ENCODE measurements at places on chromosomes 2 and 18.
A peak's percentile ranks its signal among the peaks of the same experiment; 100 is the strongest.

DNA sequence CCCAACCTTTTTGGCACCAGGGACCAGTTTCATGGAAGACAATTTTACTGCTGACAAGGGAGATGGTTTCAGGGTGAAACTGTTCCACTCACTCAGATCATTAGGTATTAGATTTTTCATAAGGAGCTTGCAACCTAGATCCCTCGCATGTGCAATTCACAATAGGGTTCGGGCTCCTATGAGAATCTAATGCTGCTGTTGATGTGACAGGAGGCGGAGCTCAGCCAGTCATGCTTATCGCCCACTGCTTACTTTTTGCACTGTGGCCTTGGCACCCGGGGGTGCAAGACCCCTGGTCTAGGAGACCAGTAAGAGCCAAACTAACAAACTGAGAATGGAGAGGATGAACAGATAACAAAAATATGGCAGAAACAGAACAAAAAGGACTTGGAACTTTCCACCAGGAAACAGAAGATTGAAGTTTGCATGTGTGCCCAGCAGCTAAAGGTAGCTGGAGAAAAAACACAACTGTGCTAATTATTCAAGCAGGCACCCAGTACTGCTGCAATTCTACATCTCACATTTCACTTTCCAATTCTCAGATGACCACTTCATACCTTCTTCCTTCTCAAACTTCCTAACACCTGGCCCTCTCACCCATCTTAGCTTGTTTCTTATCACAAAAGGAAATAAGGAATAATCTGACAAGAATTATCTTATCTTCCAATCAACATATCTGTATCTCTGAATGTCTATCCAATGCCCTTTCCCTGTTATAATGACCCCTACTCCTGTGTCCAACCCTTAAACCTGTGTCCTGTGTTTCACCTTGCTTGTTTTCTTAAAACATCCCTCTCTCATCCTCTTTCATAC is 24.8 kb downstream of the SP3 start:
- no peak for DNase-seq

- no peak for DNase-seq
These were observed 320.0 kb downstream of the MTX2 start for GRCh38 chr2:176589287-176589686.

DNA sequence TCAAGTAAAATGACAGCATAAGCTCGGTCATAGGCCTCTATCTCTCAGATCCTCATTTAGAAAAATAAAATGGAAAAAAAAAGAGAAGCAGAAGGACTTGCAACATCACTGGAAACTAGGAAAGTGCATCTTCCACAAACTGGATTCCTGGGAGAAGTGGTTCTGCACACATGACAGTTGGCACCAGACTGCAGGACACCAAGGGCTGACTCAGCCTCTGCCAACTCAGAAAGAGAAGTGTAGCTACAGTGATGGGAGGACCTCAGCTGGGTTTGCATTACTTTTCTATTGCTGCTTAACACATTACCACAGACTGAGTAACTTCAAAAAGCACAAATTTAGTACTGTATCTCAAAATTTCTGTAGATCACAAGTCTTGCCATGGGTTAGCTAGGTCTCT is 409.5 kb upstream of the GCFC2 start:
- no peak for DNase-seq

DNA sequence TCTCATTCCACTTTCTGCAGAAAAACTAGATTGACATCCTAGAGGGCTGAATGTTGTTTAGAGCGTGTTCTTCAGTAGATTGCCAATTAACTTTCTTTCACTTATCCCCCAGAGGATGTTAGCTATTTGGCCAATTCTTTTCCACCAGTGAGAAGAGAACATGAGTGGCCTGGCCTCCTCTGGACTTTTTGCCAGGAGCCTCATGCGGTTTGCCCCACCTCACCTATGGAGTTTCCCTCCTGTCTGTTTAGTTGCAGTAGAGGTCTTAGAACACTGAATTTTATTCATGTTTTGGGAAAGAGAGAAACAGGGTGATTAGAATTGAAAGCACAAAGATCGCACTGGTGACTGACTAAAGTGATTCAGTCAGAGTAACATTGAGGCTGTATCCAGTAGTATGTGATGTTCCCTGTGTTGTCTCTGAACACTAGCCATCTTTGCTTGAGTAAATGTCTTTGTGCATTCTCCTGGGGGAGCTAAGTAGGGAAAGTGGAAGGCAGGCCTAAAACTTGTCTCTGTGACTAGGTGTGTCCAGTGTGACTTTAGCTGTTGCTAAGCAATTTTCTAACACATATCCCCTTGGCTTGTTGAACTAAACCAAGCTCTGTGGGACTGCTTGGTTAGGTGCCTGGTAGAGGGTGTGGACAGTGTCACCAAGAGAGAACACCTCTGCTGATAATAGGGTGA is 34.0 kb downstream of the UGP2 start:
- DNase-seq = no peak

- DNase-seq = peak; percentile 27
These were observed 5.1 kb upstream of the STEAP3 start for GRCh38 chr2:119218478-119219064.

GRCh38 chr2:155913356-155913755 is 419.2 kb downstream of the NR4A2 start:
- DNase-seq = no peak

DNA sequence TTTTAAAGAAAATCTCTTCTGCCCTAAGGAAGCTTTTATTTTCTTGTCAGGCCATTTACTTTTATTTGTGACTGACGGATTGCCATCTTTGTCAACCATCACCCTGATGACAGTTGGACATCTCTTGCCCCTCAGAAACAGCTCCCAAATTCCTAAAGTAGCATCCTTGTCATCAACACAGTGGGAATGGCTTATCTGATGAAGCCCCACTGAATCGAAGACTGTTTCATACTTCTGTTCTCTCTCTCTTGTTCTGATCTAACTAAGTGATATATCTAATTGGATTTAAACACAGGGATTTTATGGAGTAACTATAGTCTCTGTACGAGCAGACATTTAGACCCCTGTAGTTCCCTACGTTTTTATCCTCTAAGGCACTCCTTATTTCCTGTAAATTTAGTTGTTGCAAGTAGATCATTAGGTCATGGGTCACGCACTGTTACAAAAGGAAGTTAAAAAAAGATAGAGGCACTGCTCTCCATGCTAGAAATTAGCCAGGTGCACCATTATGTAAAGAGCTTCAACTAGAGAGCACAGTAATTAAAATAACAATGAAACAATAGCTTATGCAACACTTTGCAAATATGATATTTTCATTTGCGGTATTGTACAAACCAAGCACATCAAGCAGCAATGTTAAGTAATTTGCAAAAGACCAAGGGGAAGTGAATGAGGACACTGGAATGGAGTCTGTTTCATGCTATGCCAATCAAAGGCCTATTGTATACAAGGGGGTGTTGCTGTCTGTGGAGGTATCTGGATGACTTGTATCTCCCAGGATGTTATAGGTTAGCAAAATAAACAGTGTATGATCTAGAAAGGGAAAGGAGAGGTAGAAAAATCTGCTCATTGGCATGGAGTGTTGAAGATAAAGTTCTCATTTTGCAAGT is 284.7 kb downstream of the LRRTM1 start:
- no peak for DNase-seq

DNA sequence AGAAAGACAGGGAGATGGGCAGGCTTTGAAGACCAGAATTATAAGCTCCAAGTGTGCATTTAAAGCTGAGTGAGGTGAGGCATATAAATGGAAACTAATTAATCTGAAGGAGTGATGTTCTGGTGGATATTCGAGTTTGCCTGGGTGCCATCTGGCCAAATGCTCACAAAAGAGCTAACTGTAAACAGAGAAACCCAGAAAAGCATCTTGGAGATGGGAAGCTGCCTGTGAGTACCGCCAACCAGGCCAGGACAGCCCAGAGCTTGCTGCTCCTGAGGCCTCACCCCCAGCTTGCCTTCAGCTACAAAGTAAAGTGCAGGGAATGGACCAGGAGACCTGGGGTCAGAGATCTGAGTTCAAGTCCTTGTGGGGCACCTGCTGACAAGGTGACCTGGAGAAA is 446.1 kb upstream of the MYT1L start:
- DNase-seq = no peak

- no peak for DNase-seq
These were observed 105.4 kb downstream of the LRP1B start for GRCh38 chr2:142025394-142025793.

DNA sequence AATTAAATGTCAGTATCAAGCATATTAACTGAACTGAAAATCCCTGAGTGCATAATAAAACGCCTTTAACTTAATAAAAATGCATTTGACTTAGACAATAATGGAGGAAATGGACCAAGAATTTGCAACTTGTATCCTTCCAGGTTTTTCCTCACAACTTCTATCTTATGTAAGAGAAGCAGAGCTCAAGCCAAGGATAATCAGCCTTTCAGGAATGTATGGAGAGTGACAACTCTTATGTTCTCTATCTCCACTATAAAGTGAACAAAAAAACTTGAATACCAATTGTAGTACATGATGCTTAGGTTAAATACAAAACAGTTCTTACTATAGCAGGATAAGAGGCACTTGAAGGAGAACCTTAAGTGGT is 64.8 kb upstream of the CYP26B1 start:
- no peak for DNase-seq

DNA sequence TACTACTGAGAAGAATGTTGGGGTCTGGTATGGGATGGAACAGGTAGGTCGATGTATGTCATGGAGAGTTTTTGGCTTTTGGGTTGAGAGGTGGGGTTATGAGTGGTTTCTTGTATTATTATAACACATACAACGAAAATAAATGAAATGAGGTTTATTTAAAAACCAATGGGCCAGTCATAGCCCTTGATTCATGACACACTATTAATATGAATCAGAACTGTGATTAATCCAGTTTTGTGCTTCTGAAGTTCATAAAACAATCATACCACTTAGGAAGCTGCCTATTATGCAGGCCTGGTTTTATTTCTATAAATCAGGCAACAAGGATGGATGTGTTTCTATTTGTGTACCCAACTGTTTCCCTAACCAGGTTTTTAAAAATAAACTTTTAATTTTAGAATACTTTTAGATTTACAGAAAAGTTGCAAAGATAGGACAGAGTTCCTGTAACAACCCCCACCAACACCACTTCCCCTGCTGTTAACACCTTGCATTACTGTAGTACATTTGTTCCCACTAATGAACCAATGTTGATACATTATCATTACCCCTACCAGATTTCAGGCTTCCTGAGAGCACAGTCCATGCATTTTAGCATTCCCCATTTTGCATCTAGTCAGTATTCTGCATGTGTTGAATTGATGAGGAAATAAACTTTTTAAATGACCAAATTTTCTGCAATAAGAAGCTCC is 37.5 kb upstream of the NCOA1 start:
- no peak for DNase-seq

DNA sequence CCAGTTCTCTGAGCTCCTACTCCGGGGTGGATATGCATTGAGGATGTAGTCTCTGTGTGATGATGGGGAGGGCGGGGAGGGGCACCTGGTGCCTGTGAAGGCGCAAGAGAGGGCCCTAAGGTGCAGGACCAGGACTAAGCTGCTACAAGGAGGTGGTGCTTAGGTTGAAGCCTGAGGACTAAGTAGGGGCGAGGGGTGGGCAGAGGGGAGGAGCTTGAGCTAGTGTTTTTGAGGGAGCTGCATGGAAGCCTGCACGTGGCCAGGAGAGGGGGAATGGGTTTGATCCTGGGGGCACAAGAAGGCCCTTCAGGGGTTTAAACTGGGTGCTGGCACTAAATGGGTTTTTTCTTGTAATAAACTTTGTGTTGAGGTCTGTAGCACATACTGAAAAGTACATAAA is 105.0 kb downstream of the UGGT1 start:
- no peak for DNase-seq

Measured in kidney capillary endothelial cell (primary cell).